ENCODE measurements at places on chromosomes 5 and 9. TPM values are rescaled to one million over a fixed set of nuclear protein-coding genes. Genes with fewer than 3 reads are reported as not detected.

DNA sequence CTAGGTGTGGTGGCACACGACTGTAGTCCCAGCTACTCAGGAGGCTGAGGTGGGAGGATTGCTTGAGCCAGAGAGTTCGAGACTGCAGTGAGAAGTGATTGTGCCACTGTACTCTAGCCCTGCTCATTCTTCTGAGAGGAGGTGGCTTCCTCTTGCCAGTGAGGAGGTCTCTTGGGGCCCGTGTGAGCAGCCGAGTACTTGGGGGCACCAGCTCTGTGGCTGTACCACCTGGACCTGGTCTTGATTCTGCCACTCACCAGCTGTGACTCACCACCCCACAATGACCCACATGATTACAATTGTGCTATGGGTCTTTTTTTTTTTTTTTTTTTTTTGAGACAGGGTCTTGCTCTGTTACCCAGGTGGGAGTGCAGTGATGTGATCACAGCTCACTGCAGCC, 18.0 kb upstream of the CRB2 start:
- no peaks in the 10 kb centered on the region for H3K4me1 ChIP-seq
- H3K4me3 ChIP-seq: no peak overlapping the region
- no peak overlapping the region for H3K27ac ChIP-seq
- no peak for DNase-seq
- no peaks in the 10 kb centered on the region for H3K36me3 ChIP-seq

GRCh38 chr5:2303431-2304100, 420.8 kb upstream of the IRX4 start:
- no peaks in the 10 kb centered on the region for H3K27me3 ChIP-seq
- H3K4me3 ChIP-seq: no peak overlapping the region
- no peak for DNase-seq
- no peaks in the 10 kb centered on the region for H3K4me1 ChIP-seq
- H3K36me3 ChIP-seq: no peaks in the 10 kb centered on the region

DNA sequence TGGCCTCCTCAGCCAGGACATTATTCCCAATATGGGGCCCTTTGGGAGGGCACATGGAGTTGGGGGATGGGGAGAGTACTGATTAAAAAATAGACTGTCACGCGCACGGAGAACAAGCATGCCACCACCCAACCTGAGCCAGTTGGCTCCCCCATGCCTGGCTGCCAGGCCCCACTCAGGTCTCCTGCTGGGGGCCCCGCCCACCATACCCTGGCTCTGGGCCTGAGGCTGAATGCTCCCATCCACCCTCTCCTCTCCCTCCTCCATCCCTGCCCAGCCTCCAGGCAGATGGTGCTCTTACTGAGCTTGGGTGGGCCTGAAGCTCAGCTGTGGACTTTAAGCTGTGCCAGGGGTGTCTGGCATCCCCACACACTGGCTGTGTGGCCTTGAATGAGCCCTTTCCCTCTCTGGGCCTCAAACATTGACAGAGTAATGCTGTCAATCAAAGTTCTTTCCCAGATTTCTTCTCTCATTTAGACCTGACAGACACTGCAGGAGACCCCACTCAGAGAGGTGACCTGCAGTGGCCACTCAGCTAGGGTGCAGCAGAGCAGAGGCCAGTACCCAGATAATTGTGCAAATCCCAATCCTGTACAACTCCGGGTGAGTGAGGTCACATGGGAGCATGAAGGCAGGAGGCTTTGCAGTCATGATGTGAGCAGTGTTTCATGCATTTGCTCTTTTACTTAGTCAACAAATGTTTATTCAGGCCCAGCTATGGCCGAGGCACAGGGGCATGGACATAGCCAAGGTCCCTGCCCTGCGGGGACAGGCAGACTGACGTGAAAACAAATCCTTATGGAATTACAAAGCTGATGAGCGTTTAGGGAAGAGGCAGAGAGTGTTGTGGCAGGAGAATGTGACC, 9.8 kb upstream of the SYNPO start:
- H3K27me3 ChIP-seq: no peaks in the 10 kb centered on the region
- H3K36me3 ChIP-seq: no peaks in the 10 kb centered on the region
- H3K4me1 ChIP-seq: peaks cover 17% of the 10 kb centered on the region

- no peak overlapping the region for H3K27ac ChIP-seq
- peak; percentile 71 for DNase-seq
These were observed 267.2 kb downstream of the RAB3C start for GRCh38 chr5:58849921-58850667.

GRCh38 chr9:10252174-10252573, 360.6 kb downstream of the PTPRD start:
- H3K36me3 ChIP-seq: no peaks in the 10 kb centered on the region
- DNase-seq: no peak
- no peak overlapping the region for H3K4me3 ChIP-seq

DNA sequence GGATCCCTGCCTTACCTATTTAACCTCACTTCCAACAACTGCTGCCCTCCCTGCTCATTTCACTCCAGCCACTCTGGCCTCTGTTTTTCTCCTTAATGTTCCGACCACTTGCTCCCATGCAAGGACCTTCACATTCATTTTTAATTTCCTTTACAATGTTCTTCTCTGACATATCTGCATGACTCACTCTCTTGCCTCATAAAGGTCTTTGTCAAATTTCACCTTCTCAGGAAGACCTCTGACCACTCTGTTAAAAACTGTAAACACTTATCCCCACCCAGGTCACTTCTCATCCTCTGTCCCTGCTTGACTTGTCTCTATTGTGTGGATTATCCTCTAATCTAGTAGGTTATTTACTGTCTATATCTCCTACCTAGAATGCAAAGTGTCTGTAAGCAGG, 751.2 kb downstream of the BRINP1 start:
- no peaks in the 10 kb centered on the region for H3K4me1 ChIP-seq
- H3K27me3 ChIP-seq: no peaks in the 10 kb centered on the region
- no peak overlapping the region for H3K4me3 ChIP-seq
- no peak for DNase-seq
- no peaks in the 10 kb centered on the region for H3K36me3 ChIP-seq

DNA sequence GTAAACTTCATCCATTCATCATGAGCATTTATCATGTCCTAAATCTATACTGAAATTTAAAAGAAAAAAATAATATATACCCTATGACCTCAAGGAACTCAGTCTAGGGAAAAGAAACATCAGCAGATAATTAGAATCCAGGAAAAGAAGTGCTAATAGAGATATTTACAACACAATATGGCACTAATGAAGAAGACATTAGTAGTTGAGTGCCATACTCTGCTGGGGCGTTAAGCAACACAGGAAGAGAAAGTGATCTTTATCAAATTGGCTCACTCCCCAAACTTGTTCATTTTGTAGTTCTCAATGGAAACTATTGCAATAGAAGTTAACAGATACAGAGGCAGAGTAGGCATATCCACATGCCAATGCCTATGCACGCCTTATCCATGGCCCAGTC, 27.5 kb downstream of the GABRA6 start:
- no peak overlapping the region for H3K27ac ChIP-seq
- H3K4me3 ChIP-seq: no peak overlapping the region
- no peaks in the 10 kb centered on the region for H3K27me3 ChIP-seq
- no peak for DNase-seq
- no peaks in the 10 kb centered on the region for H3K36me3 ChIP-seq

Gene CHMP5
- polyA plus RNA-seq: 39.2 TPM

Gene STRBP
- polyA plus RNA-seq: 8.0 TPM

Gene LCN10
- polyA plus RNA-seq: 54.0 TPM

Gene FIBCD1
- polyA plus RNA-seq: not detected

Gene GABRG2
- polyA plus RNA-seq: 1.5 TPM

Gene MIGA2
- 27.8 TPM for polyA plus RNA-seq

All from pancreas (tissue), 10 donors.